Erythroblast (primary cell): ENCODE measurements at places on chromosomes 11 and 22.
A peak's percentile ranks its signal among the peaks of the same experiment; 100 is the strongest.

DNA sequence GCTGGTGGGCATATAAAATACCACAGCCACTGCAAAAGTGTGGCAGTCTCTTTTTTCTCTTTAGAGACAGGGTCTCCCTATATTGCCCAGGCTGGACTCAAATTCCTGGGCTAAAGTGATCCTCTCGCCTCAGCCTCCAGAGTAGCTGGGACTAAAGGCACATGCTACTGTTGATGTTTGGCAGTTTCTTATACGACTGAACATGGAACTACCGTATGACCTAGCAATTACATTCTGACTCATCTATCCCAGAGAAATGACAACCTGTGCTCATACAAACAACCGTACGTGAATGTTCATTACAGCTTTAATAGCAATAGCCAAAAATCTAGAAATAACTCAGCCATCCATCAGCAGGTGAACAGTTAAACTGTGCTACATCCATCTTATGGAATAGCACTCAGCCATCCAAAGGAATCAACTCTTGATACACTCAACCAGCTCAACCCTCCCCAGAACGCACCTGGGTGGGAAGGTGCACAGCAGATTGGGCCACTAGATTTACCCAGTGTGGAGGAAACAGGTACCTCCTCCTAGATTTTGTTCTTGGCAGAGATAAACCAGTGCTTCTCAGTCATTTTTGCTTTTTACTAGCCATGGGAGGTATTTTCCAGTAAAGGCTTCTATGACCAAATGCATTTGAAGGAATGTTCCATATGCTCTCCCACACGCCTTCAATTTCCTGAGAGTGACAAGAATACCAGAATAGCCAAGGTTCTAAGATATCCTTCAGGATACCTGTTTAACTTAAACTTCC lies 130.5 kb downstream of the MED15 start:
- DNase-seq, result no peak

GRCh38 chr11:61792310-61793082 lies at the start of the genes FEN1 and TMEM258:
Gene FEN1 (plus strand): TSS chr11:61792911. CDS start chr11:61795362, 2,451 bp downstream.
Gene TMEM258 (minus strand): TSS chr11:61792599. CDS start chr11:61792558, 41 bp downstream.
- DNase-seq, result peak; percentile 95

- no peak for DNase-seq
Measured at GRCh38 chr22:36619797-36620399, 83.7 kb downstream of the CACNG2 start.

DNA sequence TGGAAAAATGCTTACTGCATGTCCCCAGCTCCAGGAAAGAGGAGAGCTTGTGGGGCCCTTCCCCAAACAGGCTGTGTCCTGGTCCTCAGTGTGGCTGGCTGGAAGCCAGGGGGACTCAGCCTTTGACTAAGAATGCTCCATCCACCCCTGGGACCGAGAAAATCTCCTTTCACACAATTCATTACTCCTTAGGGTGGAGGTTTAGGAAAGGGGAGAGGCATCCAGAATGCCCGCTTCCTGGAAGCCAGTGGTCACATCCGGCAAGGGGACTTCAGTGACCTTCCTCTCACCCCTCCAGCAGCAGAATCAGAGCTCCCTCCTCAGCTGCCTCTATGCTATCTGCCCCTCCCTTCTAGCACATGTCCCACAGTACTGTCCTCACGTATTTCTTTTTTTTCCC lies 21.9 kb downstream of the ATG16L2 start:
- no peak for DNase-seq

DNA sequence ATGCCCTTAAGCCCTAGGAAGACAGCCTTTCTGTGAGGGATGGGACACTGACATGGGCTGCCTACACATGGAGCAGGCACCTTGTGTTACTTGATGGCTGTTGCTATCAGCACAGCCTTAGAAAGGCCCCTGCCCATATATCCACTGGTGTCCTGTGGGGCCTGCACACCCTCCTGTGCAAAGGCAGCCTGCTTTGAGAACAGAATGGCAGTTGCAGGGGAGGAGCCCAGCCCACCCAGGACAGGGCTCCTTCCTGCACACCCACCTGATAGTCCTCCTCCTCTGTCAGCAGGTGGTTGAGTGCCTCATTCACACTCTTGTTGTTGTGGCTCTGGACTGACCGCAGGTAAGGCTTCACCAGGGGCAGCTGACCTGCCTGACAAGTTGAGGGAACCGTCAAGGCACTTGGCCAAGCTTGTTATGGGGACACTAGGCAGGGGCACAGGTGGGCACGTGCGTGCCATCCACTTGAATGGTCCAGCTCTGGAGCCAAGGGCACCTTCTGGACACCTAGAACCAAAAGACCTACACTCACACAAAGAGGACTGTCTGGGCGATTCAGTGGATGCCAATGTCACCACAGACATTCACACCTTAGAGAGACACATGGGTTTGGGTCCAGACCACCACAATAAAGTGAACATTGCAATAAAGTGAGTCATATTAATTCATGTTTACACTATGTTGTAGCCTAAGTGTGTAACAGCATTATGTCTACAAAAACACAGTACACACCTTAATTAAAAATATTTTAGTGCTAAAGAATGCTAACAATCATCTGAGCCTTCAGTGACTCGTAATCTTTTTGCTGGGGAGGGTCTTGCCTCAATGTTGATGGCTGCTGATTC lies 9.4 kb upstream of the SLC25A1 start:
- no peak for DNase-seq

GRCh38 chr11:95230810-95231126 lies 234 bp downstream of the SESN3 start:
- no peak for DNase-seq

GRCh38 chr11:26805001-26805400 lies 83.1 kb upstream of the SLC5A12 start:
- no peak for DNase-seq

DNA sequence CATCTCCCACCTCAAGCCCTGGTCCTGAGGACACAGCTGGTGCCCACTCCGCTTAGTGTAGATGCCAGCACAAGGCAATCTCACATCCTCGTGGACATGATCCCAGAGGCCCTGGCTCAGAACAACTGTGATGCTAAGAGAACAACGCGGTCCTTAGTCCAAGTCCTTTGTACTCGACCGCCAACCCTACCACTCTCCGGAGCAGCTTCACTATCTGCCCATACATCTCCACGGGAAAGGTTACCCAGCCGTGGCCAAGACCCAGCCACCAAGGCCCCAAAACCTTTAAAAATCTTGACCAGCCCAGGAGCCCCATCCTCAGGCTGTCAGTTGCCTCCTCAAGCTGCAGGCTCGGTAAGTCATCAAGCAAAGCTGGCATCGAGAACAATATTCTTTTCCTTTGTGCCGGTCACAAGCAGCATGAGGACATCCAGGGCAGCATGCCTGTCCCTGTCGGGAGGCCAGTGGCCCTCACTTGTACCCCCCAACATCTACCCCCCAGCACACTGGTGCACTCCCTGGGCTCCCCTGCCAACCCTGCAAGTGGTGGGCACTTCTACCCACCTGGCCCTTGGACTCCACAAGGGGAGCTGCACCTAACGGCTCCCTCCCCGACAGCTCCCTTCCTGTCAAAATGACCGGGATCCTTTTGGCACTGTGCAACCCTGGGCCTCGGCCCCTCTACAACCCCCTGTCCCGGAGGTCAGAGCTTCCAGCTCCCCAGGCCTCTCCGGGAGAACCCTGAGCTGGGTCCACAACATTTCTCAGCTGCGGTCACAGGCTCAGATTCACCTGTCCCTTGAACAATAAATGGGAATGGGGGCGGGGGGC lies 2.5 kb downstream of the OSBPL5 start:
- DNase-seq, result no peak

GRCh38 chr22:36589856-36590255 lies 60.9 kb upstream of the EIF3D start:
- no peak for DNase-seq

GRCh38 chr22:22219140-22219996 lies 25.2 kb upstream of the VPREB1 start:
- no peak for DNase-seq

- no peak for DNase-seq
Measured at GRCh38 chr11:128372977-128373376, 214.4 kb downstream of the ETS1 start.

DNA sequence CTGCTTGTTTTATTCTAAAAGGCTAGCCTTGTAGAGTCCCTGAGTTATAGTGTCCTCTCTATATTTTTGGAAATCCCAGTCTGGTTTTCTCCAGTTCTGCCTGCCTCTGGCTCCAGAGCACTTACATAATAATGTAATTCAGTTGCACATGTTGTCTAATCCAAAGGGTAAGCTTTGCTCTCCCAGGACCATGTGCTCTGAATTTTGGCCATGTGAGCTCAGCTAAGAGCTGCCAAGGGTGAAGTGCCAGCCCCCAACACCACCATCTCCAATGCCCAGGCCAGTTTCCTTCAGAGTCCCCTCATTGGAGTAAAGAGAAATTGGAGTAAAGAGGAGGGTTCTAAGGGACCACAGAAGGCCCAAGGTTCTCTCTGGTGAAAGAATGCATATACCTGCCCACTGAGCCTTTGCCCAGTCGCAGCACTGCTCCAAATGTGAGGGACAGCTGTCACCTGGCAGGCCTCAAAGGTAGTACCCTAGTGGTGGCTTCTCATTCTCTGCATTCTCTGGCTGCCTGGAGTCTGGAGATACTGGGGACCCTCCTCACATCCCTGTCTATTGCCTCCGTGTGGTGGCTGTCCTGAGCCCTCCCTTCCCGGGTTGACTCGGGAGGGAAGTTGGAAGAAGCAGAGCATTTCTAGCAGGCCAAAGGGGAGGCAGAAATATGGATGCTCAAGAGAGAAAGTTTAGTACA lies 4.9 kb downstream of the CRY2 start:
- DNase-seq, result no peak

DNA sequence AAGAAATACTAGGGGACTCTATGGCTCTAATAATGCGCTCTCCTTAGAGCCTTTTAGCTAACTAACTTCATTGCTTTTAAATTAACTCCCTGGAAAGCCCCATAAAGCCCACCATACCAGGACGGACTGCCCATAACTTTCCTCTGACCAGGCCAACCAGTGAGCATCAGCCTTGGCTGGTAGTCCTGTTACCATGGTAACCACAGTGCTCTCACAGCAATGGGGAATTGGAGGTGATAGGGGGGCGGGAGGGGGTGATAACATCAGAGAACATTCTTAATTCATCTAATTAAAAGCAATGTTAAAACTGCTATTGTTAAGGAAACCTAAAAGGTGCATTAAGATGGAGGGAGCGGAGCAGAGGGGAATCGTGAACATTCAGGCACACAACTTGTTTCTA lies 27.2 kb upstream of the CHRM4 start:
- no peak for DNase-seq

DNA sequence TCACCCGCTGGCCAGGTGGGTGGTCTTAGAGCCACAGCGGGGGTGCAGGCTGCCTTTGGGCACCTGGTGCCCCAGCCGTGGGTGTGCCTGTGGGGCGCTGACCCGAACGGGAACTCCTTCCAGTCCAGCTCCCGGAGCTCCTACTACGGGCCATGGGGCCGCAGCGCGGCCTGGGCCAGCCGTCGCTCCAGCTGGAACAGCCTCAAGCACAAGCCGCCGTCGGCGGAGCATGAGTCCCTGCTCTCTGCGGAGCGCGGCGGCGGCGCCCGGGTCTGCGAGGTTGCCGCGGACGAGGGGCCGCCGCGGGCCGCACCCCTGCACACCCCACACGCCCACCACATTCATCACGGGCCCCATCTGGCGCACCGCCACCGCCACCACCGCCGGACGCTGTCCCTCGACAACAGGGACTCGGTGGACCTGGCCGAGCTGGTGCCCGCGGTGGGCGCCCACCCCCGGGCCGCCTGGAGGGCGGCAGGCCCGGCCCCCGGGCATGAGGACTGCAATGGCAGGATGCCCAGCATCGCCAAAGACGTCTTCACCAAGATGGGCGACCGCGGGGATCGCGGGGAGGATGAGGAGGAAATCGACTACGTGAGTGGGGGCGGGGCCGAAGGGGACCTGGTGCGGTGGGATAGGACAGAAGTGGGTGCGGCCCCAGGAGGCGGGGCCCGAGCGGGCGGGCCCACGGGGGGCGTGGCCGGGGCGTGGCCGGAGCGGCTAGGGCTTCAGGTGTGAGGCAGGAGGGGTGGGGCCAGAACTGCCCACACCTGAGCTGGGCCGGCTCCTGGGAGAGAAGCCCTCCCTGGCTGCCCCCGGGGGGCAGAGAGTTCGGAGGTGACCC lies 91.5 kb downstream of the CACNA1I start:
- DNase-seq, result peak; percentile 78

- DNase-seq, result no peak
Measured at GRCh38 chr22:20517422-20517821, 10.0 kb downstream of the MED15 start.

- DNase-seq, result no peak
Measured at GRCh38 chr22:35517769-35518530, 22.7 kb upstream of the RASD2 start.

DNA sequence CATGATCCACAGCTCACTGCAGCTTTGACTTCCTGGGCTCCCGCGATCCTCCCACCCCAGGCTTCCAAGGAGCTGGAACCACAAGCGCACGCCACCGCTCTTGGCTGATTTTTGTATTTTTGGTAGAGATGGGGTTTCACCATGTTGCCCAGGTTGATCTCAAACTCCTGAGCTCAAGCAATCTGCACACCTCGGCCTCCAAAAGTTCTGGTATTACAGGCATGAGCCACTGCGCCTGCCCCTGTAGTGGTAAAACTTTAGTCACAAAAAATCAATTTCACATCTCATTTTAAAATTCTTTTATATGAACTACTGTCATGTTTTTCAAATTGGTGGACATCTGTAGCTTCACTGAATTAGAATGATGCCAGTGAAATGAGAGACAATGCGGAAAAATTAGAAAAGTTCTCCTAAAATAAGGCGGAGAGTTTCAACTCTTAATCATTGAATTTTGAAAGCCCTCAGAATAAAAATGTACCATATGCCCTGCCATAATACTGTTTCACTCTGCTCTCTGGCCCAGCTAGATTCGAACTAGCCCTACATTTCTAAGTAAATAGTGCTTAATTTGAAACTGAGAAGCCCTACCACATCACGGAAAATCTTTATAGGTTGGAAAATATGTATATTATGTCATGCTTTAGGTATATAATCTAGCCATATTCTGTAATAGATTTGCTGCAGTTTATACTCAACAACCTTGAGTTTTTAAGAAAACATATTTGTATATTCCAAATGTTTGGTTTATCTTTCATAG lies 78.7 kb downstream of the HORMAD2 start:
- DNase-seq, result no peak

- no peak for DNase-seq
Measured at GRCh38 chr22:30507670-30508069, 2.2 kb upstream of the SEC14L4 start.

GRCh38 chr11:71185411-71185810 lies 67.0 kb downstream of the SHANK2 start:
- no peak for DNase-seq

- DNase-seq, result no peak
Measured at GRCh38 chr22:20218987-20219386, 49.1 kb downstream of the RTN4R start.
